Muscle of leg (tissue), 16 donors: ENCODE measurements at places on chromosomes 7 and 10. TPM values are rescaled to one million over a fixed set of nuclear protein-coding genes. Genes with fewer than 3 reads are reported as not detected.
A peak's percentile ranks its signal among the peaks of the same experiment; 100 is the strongest.

DNA sequence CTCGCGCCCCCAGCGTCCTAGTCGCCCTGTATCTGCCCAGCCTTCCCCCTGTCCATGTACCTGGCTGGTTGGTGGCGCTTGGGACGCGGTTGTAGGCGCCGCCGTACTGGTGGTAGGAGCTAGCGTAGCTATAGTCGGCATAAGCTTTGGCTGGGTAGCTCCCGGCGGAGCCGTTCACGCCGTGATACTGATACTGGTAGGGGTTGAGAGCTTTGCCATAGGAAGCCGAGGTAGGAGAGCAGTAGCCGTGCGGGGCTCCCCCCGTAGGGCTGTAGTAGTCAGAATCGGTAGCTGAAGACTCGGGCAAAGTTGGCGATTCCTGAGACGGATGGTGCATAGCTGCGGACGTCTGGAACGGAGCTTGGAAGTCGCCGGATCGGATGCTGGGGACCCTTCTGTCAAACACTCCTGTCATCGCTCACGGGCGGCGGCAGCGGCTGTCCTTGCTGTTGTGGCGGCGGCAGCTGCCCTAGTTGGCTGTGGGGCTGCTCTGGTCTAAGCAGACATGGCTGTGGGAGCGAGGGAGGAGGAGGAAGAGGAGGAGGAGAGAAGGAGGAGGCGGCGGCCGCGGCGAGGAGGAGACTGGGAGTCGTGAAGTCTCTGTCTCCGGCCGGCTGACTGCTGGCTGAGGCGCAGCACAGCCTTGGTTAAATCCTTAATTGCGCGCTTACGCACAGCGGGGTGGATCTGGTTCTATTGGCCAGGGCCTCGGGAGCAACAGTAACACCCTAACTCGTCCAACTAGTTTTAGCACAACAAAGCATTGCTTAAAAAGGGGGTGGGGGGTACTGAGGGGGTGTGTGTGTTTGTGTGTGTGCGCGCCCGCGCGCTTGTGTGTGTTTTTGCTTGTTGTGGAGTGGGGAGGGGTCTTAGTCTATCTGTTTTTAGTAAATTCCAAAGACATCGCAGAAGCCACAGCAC lies at the start of gene DLX5:
Gene DLX5 (minus strand): TSS at position 623 of the 921 bp plus-strand sequence. CDS start 208 bp downstream, at position 415.
- no peaks in the 10 kb centered on the region for H3K36me3 ChIP-seq
- peak within 1 kb of the TSS; percentile 24 for H3K4me3 ChIP-seq
- peak; percentile 54 for DNase-seq
- H3K27me3 ChIP-seq, result peaks cover 87% of the 10 kb centered on the region
- peaks cover 34% of the 10 kb centered on the region for H3K4me1 ChIP-seq

- H3K36me3 ChIP-seq, result no peaks in the 10 kb centered on the region
- no peak for DNase-seq
- no peak overlapping the region for H3K27ac ChIP-seq
Observed at GRCh38 chr7:102291056-102291915, 4.6 kb downstream of the SH2B2 start.

SEMA3D gene
- 29.3 TPM for polyA plus RNA-seq

- H3K27ac ChIP-seq, result no peak overlapping the region
- peak; percentile 95 for DNase-seq
- peaks cover 75% of the 10 kb centered on the region for H3K36me3 ChIP-seq
- H3K27me3 ChIP-seq, result no peaks in the 10 kb centered on the region
- H3K4me1 ChIP-seq, result peaks cover 19% of the 10 kb centered on the region
- H3K4me3 ChIP-seq, result no peak overlapping the region
Observed at GRCh38 chr10:122243550-122243949, 27.5 kb upstream of the BTBD16 start.

CLCN1 gene
- 1.3 TPM for polyA plus RNA-seq

- no peaks in the 10 kb centered on the region for H3K4me1 ChIP-seq
- DNase-seq, result no peak
- no peak overlapping the region for H3K27ac ChIP-seq
- H3K36me3 ChIP-seq, result no peaks in the 10 kb centered on the region
Observed at GRCh38 chr10:78065611-78066010, 31.9 kb downstream of the RPS24 start.

- no peaks in the 10 kb centered on the region for H3K27me3 ChIP-seq
- no peak overlapping the region for H3K27ac ChIP-seq
- no peaks in the 10 kb centered on the region for H3K36me3 ChIP-seq
- H3K4me1 ChIP-seq, result no peaks in the 10 kb centered on the region
Observed at GRCh38 chr7:112001091-112001826, 204.9 kb downstream of the DOCK4 start.

DCLRE1C gene
- 9.1 TPM for polyA plus RNA-seq

CFAP43 gene
- 0.20 TPM for polyA plus RNA-seq

GRCh38 chr7:20283385-20283784 lies 47.3 kb upstream of the ITGB8 start:
- no peaks in the 10 kb centered on the region for H3K27me3 ChIP-seq
- no peak overlapping the region for H3K4me3 ChIP-seq
- H3K36me3 ChIP-seq, result no peaks in the 10 kb centered on the region
- no peak for DNase-seq
- H3K4me1 ChIP-seq, result no peaks in the 10 kb centered on the region
- no peak overlapping the region for H3K27ac ChIP-seq

DNA sequence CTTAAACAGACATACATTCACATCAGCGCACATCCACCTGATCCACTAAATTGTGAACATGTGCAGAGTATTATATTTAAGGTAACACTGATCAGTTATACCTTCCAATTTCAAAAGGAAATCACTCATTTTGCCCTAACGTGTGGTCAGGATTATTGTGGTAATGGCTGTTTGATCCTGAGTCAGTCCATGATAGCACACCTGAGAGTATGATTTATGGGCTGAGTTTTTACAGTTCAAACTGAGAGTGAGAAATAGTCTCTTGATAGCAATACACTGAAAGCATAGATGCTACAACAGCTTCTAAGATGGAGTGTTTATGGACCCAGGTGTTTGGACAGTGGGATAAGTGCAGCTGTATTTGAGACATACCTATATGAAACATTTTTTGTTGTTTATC lies 96.7 kb downstream of the KIF20B start:
- DNase-seq, result no peak
- H3K4me3 ChIP-seq, result no peak overlapping the region
- no peak overlapping the region for H3K27ac ChIP-seq
- H3K27me3 ChIP-seq, result no peaks in the 10 kb centered on the region

GRCh38 chr7:155009570-155010157 lies 6.7 kb upstream of the PAXIP1 start:
- H3K36me3 ChIP-seq, result peaks cover 10% of the 10 kb centered on the region
- no peak overlapping the region for H3K27ac ChIP-seq
- H3K4me3 ChIP-seq, result no peak overlapping the region
- H3K4me1 ChIP-seq, result no peaks in the 10 kb centered on the region
- no peaks in the 10 kb centered on the region for H3K27me3 ChIP-seq

GRCh38 chr10:80518807-80519360 lies 18.8 kb upstream of the SH2D4B start:
- no peak for DNase-seq
- peaks cover 64% of the 10 kb centered on the region for H3K36me3 ChIP-seq
- H3K27ac ChIP-seq, result peak overlapping the region; percentile 25
- no peaks in the 10 kb centered on the region for H3K27me3 ChIP-seq
- H3K4me1 ChIP-seq, result peaks cover 24% of the 10 kb centered on the region

WBP1L gene
- polyA plus RNA-seq, result 36.1 TPM

DNA sequence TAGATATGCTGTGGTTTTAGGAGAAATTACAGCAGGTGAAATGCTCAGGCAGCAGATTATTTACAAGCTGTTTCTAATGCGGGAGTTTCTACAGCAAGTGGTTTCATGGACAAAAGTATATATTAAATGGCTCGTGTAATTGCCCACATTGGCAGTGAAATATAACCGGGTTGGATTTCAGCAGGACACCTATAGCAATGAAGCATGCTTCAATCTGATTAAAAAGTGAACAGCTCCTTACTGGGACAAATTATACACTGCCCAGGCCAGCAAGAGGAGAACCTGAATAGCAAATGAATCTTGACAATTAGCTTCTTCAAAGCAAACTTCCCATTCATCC lies 35.2 kb upstream of the LYZL1 start:
- peaks cover 4% of the 10 kb centered on the region for H3K27me3 ChIP-seq
- H3K4me1 ChIP-seq, result peaks cover 27% of the 10 kb centered on the region
- H3K4me3 ChIP-seq, result no peak overlapping the region
- H3K27ac ChIP-seq, result no peak overlapping the region

ACADSB gene
- polyA plus RNA-seq, result 8.7 TPM

PRLHR gene
- polyA plus RNA-seq, result not detected

CPXM2 gene
- 1.6 TPM for polyA plus RNA-seq

GRCh38 chr10:3755440-3756359 lies 29.3 kb downstream of the KLF6 start:
- no peaks in the 10 kb centered on the region for H3K36me3 ChIP-seq
- no peak overlapping the region for H3K4me3 ChIP-seq
- DNase-seq, result peak; percentile 38
- H3K27ac ChIP-seq, result no peak overlapping the region
- H3K27me3 ChIP-seq, result no peaks in the 10 kb centered on the region
- peaks cover 12% of the 10 kb centered on the region for H3K4me1 ChIP-seq

- H3K27ac ChIP-seq, result no peak overlapping the region
- H3K4me3 ChIP-seq, result no peak overlapping the region
- no peaks in the 10 kb centered on the region for H3K27me3 ChIP-seq
- no peaks in the 10 kb centered on the region for H3K36me3 ChIP-seq
Observed at GRCh38 chr7:47826754-47827153, 121.5 kb downstream of the PKD1L1 start.

GRCh38 chr7:158127241-158127640 lies 460.4 kb downstream of the PTPRN2 start:
- H3K4me1 ChIP-seq, result no peaks in the 10 kb centered on the region
- H3K27ac ChIP-seq, result no peak overlapping the region
- H3K27me3 ChIP-seq, result no peaks in the 10 kb centered on the region
- no peak for DNase-seq
- H3K36me3 ChIP-seq, result no peaks in the 10 kb centered on the region

DNA sequence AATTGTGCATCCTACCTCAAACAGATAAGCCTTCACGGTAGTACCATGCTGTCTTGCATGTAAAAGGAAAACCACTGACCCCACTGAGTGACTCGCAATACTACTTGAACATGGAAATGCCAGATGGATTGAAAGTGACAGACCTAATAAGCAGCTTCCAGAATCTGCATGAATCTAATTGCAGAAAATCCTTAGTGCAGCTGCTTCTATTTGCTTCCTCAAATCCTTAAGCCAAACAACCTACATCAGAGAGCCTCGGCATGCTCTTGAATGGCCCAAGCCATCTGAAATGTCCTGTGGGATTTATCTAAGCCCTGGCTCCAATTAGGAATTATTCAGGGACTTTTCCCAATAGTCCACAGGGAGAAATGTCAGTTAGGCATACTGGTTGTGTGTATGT lies 509.5 kb upstream of the CELF2 start:
- no peaks in the 10 kb centered on the region for H3K27me3 ChIP-seq
- no peak overlapping the region for H3K27ac ChIP-seq
- H3K4me1 ChIP-seq, result no peaks in the 10 kb centered on the region
- DNase-seq, result peak; percentile 32
- H3K4me3 ChIP-seq, result no peak overlapping the region

- H3K4me1 ChIP-seq, result no peaks in the 10 kb centered on the region
- H3K4me3 ChIP-seq, result no peak overlapping the region
Observed at GRCh38 chr7:152850420-152850819, 90.9 kb downstream of the ACTR3B start.

- no peak overlapping the region for H3K4me3 ChIP-seq
- H3K36me3 ChIP-seq, result no peaks in the 10 kb centered on the region
- H3K27me3 ChIP-seq, result no peaks in the 10 kb centered on the region
- H3K27ac ChIP-seq, result no peak overlapping the region
Observed at GRCh38 chr10:61188691-61189090, 244.7 kb upstream of the RHOBTB1 start.

DNA sequence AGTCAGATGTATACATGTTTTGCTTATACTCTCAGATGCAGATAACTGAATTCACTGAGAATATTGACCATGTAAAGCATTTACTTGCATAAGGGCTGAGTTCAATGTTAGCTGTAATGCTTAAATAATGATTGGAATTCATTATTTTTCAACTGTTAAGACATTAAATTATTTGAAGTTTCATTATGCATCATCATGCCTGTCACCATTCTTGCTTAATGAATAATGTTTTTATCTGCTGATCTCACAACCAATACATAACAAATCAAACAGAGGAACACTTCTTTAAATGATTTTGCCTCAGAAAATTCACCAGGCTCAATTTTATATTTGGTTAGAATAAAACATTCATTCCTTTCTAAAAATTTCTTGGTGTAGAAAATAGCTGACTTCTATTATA lies 233.4 kb downstream of the GPR37 start:
- H3K27ac ChIP-seq, result no peak overlapping the region
- no peaks in the 10 kb centered on the region for H3K36me3 ChIP-seq
- DNase-seq, result no peak
- H3K27me3 ChIP-seq, result no peaks in the 10 kb centered on the region

DNA sequence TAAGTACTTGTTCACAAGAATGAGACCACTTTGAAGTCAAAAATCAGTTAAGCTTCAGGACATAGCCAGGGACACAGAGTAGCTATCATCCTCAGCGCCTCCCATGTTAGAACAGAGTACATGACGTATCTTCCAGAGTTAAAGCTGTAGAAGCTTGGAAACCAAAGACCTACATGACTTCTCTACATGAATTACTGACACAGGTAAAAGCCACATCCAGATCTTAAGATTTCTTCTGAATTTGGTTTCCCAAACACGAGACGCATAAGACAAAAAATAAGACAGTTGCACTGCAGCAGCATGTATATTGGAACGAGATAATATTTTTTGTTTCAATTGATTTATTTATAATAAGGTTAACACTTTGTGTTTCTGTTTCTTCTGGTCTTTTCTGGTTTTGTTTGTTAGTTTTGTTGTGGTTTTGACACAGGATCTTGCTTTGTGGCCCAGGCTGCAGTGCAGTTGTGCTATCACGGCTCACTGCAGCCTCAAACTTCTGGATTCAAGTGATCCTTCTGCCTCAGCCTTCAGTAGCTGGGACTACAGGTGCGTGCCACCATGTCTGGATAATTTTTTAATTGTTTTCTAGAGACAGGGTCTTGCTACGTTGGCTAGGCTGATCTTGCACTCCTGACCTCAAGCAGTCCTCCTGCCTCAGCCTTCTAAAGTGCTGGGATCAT lies 10.2 kb upstream of the EPC1 start:
- H3K27ac ChIP-seq, result no peak overlapping the region
- no peak overlapping the region for H3K4me3 ChIP-seq
- H3K4me1 ChIP-seq, result no peaks in the 10 kb centered on the region
- H3K27me3 ChIP-seq, result no peaks in the 10 kb centered on the region
- DNase-seq, result no peak
- H3K36me3 ChIP-seq, result peaks cover 7% of the 10 kb centered on the region

DNA sequence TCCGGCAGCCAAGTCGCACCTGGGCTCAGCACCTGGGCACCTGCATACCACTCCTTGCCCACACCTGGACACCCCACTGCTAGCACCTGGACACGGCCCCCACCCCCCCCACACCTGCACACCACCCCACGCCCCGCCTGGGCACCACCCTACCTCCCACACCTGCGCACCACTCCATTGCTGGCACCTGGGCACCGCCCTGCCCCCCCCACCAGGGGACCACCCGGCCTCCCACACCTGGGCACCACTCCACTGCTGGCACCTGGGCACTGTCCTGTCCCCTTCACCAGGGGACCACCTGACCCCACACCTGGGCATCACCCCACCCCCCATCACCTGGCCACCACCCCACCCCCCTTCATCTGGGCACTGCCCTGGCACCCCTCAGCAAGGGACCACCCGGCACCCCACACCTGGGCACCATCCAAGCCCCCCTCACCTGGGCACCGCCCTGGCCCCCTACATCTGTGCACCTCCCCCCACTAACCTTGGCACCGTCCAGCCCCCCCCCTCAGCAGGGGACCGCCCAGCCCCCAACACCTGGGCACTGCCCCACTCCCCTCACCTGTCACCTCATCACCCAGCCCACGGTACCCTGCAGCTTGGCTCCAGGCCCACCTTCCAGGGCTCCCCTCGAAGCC lies 33.8 kb upstream of the RNF32 start:
- H3K4me1 ChIP-seq, result peaks cover 5% of the 10 kb centered on the region
- peaks cover 18% of the 10 kb centered on the region for H3K27me3 ChIP-seq
- DNase-seq, result no peak
- H3K4me3 ChIP-seq, result no peak overlapping the region
